ENCODE measurements at places on chromosomes 4 and X. TPM values are rescaled to one million over a fixed set of nuclear protein-coding genes. Genes with fewer than 3 reads are reported as not detected.

DNA sequence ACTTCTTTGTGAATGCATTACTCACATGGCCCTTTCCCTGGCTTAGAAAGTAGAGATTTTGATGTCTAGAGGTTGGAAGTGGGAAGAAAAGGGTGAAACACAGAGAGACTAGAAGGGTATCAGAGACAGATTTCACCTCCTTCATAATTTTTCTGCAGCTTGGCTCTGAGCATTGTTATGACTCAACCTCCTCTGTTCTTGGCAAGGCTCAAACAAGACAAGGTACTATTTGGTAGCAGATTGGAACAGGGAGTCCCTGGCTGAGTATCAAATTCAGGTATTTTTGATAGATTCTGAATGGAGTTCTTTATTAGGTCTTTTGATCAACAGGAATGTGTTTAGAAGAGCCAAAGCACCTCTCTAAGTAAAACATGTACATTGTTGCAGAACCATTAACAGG is 146.3 kb upstream of the CHRDL1 start:
- no peak for DNase-seq

GRCh38 chr4:7412554-7412912 is 22.2 kb downstream of the PSAPL1 start:
- DNase-seq, result no peak

- no peak for DNase-seq
These were observed 28.1 kb downstream of the LGI2 start for GRCh38 chr4:25002681-25003080.

GRCh38 chr4:31617667-31618066 is 897.5 kb downstream of the PCDH7 start:
- DNase-seq, result no peak

GRCh38 chrX:51336584-51336983 is 4.0 kb downstream of the NUDT10 start:
- DNase-seq, result no peak

GRCh38 chr4:112184438-112184837 is 39.2 kb downstream of the FAM241A start:
- DNase-seq, result no peak

DNA sequence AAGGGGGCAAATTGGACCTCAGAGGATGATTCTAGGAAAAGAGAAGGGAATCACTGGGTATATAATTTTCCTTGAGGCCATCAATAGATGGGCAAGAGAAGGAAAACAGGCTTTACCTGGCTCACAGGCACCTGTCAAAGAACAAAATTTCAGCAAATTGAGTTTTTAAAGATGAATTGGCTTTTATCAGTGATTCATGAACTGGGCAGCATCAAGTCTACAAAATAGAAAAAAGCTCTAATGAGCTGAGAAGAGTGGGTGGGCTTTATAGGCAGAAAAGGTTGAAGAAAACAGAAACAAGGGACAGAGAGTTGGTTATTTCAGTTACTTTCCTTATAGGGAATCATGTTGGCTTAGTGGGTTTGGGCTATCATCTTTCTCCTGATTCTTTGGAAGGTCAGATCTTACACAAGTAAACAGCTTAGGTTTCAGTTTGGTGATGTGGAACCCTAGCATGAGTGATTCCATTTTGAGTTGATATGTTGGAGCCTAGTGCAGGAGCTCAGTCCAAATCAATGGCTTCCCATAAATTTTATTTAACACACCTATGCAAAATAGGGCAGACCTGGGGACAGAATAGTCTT is 120.7 kb upstream of the MED14 start:
- no peak for DNase-seq

GRCh38 chr4:84708406-84709135 is 125.6 kb downstream of the CDS1 start:
- DNase-seq, result no peak

- peak; percentile 18 for DNase-seq
These were observed 11.4 kb upstream of the MCUB start for GRCh38 chr4:109548655-109549054.

DNA sequence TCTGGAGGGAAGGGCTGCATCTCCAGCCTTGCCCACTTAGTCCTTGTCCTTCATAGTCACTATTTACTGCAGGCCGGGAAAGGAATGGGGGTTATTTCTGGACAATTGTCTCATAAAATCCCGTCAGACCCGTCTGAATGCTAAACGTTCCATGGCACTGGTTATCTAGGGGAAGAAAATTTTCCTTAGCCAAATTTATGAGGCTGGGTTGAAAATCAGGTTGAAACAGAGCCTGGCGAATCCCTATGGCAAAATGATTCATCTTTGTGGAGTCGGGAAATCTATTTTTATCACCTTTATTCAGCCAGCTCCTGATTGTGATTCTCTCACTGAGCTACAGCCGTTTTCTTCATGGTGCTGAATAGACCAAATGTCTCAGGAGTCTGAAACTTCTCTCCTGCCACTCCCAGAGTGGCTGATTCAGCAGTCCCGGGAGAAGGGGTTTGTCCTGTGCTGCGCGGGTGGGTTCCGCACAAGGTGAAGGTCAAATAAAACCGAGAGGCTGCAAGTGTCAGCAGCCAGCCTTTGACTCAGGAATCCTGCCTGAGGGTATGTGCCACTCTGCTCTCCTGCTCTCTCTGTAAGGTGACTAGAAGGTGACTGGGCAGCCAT is 1.0 kb downstream of the LIMCH1 start:
- DNase-seq, result no peak

DNA sequence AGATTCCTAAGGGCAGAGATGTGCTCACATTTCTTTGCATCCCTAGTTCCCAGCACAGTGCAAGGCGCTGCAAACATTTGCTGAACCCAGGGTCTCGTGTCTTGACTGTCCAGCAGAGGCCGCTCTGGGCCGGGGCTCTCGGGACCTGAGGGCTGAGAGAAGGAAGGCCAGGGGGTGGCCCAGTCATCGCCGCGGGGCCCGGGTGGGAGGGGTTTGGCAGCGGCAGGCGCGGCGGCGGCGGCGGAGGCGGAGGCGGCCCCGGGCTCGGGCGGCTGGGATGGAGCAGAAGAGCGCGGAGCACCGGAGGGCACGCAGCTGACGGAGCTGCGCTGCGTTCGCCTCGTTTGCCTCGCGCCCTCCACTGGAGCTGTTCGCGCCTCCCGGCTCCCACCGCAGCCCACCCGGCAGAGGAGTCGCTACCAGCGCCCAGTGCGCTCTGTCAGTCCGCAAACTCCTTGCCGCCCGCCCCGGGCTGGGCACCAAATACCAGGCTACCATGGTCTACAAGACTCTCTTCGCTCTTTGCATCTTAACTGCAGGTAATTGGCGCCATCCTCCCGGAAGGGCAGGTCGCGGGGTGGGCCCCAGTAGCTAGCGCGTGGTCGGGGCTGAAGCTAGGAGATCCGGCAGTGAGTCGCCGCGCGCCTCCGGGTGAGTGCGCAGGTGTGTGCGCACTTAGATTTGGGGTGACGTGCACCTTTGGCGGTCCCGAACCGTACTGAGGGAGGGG is at the start of gene PARM1:
TSS of gene PARM1 (plus strand) at position 285 of the 730 bp plus-strand sequence. CDS start at position 497, 212 bp downstream.
- no peak for DNase-seq

DNA sequence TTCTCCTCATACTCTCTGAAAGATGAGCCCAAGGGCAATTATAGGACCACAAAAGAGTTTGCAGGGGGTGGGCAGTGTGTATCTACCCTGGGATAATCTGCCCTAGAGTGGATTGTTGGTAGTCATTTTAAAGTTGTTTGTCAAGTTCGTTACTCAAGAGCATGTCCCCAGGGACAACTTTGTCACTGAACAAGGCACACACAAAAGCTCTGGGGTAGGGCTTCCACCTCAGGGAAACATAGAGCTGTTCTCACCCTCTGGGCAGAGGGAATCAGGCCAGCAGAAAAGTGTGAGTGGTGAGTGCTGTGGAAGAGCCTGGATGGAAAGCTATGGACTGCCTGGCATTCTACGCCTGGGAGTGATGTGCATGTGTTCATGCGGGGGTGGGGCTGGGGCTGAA is 23.3 kb upstream of the LEF1 start:
- no peak for DNase-seq

GRCh38 chr4:152503653-152504290 is 32.1 kb downstream of the FBXW7 start:
- DNase-seq, result no peak

DNA sequence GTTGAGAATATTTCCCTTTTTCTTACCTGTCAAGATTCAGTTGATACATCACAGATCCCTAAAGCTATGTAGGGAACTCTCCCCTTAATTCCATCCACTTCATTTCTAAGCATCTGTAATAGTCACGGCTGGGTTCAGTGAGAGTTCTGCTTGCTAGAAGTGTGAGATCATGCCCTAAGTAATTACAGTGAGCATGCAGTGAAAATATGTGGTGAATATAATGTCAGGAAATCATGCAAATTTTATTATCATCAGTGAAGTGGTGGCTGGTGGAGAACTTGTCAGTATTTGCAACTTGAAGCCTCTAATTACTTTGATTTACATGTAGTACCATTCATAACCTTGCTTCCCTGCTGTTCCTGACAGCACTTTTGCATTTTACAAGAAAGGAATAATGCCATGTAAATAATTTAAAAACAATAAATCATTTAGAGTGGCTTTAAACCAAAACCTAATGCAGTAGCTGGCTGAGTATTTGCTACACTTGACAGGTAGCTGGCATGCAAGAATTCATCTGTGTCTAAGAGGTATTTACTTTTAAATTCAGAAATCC is 28.3 kb upstream of the CFAP299 start:
- DNase-seq, result no peak

DNA sequence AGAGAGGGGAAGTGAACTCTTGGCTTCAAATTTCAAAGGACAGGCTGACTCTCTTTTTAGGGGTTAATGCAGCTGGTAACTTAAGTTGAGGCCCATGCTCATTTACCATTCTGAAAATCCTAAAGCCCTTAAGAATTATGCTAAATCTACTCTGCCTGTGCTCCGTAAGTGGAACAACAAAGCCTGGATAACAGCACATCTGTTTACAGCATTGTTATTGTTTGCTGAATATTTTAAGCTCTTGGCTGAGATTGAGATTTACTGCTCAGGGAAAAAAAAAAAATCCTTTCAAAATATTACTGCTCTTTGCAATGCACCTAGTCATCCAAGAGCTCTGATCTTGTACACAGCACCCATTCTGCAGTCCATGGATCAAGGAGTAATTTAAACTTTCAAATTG is 17.7 kb downstream of the PPP3CA start:
- DNase-seq, result no peak

GRCh38 chr4:60089546-60090273 is 1110.4 kb upstream of the ADGRL3 start:
- DNase-seq, result no peak

GRCh38 chr4:182640932-182641331 is 276.3 kb downstream of the DCTD start:
- DNase-seq, result no peak

DNA sequence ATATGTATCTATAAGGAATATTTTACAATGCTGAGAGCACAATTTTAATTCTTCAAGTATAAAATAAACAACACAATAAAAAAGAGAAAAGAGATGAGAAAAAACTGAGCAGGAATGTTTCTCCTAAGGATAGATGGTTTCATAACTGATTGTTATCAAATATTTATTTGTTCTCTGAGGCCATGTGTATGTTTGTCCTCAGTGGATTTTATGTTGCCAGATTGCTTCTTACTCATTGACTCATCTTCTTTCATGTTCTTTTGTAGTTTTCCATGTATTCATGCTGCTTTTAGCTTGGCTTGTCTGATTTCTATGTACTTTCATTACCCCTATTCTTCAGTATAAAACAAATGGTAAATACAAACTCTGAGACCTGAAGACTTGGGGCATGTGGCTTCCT is 41.2 kb downstream of the NPY5R start:
- DNase-seq, result no peak

GRCh38 chr4:112312610-112313239 is 15.6 kb downstream of the ALPK1 start:
- no peak for DNase-seq

Gene ABLIM2
- total RNA-seq, result not detected

Gene XG
- not detected for total RNA-seq

Gene XK
- total RNA-seq, result 0.63 TPM

Gene IGSF1
- 0.29 TPM for total RNA-seq

Gene TLL1
- 2.0 TPM for total RNA-seq

Gene CFI
- 5.8 TPM for total RNA-seq

Gene CABS1
- total RNA-seq, result not detected

Gene PCSK1N
- total RNA-seq, result 12.4 TPM

Gene SLC10A6
- not detected for total RNA-seq

Gene TEC
- total RNA-seq, result 1.4 TPM

Gene MMRN1
- total RNA-seq, result not detected

Gene FGA
- 0.22 TPM for total RNA-seq
